ENCODE measurements at places on chromosomes 3 and 15.

GRCh38 chr3:135757421-135757820 lies 208.1 kb upstream of the PPP2R3A start:
- no peak for DNase-seq

DNA sequence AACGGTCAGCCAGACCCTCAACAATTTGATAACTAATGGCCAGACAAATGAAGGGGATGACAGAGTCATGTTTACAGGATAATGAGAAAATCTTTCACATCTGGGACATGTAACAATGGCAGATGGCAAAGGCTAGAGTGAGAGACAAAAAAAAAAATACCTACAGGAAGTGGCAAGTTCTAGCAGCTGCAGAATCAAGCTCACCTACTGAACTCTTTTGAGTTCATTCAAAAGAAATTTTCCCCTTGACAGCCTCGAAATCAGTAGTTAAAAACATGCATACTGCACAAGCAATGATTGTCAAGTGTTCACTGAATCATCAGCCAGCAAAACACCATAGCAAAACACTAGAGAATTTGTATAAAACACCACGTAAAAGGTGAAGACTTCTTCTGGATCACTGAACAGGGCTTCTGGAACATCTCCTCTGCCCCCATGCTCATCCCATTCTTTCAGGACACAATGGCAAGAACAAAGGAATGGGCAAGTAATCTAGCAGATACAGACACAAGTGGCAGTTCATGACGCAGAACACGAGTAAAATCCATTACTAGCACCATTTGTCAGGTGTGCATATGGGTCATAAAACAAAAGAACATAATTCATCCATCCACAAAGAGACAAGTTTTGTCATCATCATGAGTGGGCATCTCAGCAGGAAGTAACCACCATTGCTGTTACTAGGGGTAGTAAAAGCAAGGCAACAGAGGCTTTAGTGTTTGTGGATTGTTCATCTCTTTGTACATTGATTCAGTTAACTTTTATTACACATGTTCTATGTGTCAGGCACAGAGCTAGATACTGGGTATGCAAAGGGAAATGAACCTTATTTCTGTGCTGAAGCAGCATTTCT lies 13.8 kb upstream of the KCNMB2 start:
- no peak for DNase-seq

- no peak for DNase-seq
These were observed 35.9 kb downstream of the SAXO2 start for GRCh38 chr15:82298520-82298919.

- no peak for DNase-seq
These were observed 87.2 kb upstream of the TNFAIP8L3 start for GRCh38 chr15:51181905-51182304.

- no peak for DNase-seq
These were observed 26.1 kb upstream of the MFSD1 start for GRCh38 chr3:158775426-158776410.

Measured in NCI-H510A (cell line).